COLO829 (cell line): ENCODE measurements at places on chromosomes 12 and 14.

- DNase-seq: no peak
These were observed 231.7 kb downstream of the KCNC2 start for GRCh38 chr12:74977832-74978481.

DNA sequence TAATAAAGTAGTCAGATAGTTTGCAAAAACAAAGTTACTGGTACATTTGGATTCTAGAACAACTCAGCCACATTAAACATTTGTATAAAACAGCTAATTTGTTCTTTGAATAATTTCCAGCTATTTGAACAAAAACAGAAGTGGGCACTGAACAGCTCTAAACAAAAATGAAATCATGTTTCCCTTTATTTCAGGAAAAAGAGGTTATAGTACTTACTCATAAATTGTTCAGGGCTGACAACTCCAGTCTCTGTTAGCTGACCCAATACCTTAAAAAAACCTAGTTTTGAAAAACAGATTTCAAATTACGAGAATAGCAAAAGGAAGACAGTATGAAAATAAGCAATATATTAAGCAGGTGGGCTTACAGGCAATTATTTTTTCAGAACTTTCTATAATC, 8.2 kb downstream of the GNPNAT1 start:
- no peak for DNase-seq

DNA sequence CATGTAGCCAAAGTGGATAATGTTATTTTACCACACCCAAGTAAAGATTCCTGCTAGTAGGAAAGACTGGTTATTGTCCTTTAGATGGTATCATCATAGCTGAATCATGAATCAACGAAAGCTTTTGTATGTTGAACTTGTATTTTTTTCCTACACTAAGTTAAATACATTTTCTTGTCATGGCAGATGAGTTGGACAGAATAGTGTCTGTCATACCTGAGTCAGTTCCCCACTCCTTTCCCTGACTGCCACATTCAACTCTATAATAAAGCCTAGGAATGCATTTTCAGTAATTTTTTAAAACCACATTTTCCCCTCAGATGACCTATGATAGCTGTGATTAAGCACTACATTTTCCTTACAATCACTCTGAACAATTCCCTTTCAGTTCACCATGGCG, 9.3 kb upstream of the PTHLH start:
- peak; percentile 40 for DNase-seq

GRCh38 chr12:117101953-117102799, 3.0 kb upstream of the TESC start:
- no peak for DNase-seq

DNA sequence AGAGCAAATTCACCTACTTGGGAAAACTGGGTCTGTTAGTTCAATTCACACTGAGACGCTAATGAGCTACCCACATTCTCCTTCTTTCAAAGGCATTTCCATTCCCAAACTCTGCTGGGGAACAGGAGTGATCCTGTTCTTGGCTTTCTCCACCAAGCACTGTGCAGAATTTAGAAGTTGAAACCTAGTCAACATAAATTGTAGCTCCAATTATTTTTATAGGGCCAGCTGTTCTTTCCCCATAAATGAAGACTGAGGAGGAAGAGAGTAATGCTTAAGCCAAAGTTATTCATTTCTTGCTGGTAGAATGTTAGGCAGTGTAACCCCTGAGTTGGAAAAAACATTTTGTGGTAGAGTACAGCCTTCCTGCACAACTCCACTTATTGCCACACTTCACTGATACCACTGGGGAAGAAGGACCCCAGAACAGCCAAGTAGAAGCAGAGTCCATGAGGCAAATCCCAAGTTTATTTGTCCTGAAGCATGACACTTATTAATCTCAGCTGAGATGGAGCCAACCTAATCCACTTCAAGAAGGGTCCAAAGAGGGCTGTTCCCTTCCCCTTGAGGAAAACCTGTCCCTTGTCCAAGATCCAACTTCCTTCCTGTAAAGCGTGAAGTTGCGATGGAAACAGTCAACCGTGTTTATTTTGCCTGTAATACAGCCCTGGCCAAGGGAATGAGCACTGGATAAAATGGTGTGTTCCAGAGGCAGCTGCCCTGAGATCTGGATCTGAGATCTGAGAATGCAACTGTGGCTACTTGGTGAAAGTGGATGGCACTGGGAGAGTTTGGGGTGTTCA, 151.8 kb downstream of the TBX5 start:
- DNase-seq: no peak

- no peak for DNase-seq
These were observed 40.1 kb downstream of the FBXL14 start for GRCh38 chr12:1553987-1554982.

GRCh38 chr12:70736351-70737133, 99.3 kb upstream of the PTPRB start:
- DNase-seq: no peak

DNA sequence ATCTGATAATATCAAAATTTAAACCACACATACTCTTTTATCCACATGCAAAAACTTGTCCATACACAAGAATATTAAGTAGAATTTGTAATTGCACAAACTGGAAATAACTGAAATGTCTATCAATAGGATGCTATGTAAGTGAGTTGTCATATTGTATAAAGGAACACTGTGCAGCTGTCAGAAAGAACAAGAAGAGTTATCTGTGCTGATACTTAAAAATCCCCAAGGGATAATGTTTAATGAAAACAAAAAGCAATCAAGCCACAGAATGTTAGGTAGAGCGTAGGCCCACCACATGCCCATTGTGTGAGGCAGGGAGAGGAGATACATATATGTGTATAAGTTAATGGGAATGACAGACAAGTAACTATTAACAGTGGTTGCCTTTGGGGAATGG, 25.9 kb upstream of the HIGD1C start:
- DNase-seq: no peak

DNA sequence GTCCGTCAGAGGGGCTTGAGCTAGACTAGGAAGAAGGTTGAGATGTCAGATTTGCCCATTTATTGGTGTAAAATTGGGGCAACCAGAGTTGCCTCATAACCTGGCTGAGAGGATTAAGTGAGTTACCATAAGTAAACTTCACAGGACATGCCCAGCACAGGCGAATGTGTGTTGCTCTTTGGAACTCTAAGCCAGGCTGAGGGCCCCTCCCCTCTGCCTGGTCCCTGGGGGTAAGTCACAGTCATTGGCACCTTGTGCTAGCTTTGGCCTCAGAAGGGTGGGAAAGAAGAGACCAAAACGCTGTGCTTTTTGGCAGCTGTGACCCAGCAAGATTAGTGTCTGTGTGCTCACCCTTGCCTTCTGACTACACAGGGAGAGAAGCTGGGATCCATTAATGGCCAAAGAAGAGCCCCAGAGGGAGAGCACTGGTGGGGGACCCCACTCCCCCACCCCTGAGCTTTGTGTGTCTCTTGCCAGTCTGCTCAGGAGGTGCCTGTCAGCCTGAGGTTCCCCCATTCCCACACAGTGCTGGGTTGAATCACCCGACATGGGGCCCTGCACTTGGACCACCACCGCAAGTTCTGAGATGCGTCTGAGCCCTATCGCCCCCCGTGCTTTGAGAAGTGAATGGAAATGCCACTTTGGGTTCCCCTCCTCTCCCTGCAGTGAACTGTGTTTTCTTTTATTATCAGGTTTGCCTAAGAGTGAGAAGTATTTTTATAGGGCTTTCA, 74.1 kb downstream of the CACNA1C start:
- DNase-seq: no peak

GRCh38 chr14:52827426-52827825, 36.0 kb upstream of the GNPNAT1 start:
- DNase-seq: no peak

DNA sequence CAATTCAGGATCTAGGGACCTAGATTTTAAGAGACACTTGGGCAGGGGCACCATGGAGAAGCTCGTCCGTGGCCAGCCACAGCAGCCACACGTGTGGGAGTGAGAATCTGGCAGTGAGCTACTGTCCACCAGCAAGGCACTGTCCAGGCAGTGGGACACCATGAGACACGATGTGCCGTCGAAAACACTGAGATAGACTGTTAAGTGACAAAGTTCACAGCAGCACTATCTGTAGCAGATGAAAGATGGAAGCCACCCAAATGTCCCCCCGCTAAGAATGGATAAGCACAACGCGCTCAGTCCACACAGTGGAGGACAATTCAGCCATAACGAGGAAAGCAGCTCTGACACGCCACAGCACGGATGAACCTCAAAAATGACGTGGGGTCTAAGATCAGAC, 19.7 kb downstream of the RILPL1 start:
- DNase-seq: no peak

DNA sequence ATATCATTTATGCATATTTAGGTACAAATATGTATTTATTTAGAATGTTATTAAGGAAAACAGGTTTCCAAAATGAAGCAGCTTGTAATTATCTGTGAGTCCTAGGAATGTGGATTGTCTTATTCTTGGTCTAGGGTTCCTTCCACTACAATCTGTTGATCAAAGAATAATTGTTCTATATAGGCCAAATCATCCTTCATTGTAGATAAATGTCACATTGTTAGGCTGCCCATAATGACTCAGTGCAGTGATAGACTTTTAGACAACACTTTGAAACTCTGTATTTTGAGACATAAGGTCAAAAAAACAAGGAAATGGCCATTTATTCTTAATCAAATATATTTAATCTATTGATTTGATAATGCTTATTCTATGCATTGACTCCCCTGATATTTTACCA, 283.0 kb downstream of the ACSS3 start:
- DNase-seq: peak; percentile 9

- no peak for DNase-seq
These were observed 14.5 kb upstream of the FLVCR2 start for GRCh38 chr14:75563931-75564330.

DNA sequence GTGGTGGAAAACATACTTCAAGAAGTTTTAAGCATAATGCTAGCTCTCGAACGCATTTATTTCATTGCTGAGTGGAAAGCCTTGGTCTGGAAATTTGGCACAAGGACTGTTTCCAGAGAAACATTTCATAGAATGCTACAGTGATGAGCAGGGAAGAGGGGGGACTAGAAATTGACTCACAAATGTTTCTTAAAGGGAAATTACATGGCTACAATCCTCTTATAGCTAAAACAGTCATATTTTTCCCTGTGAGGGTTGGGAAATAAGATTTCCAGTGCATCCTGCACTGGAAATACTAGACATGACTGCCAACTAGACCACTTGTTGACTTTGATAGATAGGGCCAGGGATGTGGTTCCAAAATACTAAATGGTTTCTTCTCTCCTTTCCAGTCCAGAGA, 197.3 kb upstream of the RGS6 start:
- DNase-seq: no peak

DNA sequence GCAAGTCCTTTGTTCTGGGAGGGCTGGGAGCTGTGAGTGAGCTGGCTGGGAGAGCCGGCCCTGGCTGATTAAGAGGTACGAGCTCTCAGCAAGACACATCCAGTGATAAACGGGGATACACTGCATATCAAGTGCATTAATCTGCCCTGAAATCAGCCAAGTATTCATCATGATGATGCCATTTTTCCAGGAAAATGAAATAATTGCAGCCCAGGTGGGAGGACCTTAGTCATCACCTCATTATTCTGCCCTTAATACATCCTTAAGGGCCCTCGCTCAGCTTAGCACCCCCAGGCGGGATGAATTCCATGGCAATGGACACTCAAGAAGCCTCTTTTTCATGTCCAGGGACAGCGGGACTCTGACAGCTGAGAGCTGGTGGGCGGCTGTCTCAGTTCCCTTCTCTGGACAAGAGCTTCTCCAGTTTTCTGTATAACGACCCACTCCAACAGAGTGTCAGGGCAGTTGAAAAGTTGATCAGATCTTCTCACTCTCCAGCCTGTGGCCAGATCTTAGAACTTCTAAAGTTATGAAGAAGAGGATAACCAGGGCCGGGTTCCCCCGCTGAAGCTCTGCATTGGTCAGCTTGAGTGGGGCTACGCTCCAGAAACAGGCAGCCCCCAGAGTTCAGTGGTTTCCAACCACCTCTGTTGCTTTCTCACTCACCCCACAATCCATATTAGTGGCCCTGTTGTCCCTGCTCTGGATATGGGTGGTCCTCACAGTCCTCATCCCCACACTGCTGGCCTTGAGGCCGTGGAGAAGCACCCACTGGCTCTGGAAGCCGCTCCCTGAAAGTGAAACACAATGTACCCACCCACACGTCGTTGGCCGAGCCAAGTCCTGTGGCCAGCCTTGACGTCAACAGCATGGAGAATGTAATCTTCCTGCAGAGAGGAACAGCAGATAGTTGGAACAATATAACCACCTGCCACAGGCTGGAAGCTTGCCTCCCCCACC, 306.2 kb upstream of the DIO3 start:
- no peak for DNase-seq

DNA sequence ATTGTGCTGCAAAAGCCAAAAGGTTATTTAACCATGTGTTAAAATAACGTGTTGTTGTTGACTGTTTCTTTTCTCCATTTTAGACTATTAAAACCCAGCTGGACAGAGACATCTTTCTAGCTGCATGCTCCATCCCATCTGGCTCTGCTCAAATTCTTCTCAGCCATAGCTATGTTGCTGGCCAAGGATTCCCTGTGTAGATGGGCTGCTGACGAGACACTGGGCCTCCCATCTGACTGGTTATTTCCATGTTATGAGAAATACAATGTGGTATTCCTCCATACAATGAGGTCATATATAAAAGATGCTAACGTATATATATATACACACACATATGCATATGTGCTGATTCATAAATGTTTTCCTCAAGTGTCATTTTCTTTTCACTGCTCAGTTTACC, 30.1 kb downstream of the MED13L start:
- DNase-seq: no peak

DNA sequence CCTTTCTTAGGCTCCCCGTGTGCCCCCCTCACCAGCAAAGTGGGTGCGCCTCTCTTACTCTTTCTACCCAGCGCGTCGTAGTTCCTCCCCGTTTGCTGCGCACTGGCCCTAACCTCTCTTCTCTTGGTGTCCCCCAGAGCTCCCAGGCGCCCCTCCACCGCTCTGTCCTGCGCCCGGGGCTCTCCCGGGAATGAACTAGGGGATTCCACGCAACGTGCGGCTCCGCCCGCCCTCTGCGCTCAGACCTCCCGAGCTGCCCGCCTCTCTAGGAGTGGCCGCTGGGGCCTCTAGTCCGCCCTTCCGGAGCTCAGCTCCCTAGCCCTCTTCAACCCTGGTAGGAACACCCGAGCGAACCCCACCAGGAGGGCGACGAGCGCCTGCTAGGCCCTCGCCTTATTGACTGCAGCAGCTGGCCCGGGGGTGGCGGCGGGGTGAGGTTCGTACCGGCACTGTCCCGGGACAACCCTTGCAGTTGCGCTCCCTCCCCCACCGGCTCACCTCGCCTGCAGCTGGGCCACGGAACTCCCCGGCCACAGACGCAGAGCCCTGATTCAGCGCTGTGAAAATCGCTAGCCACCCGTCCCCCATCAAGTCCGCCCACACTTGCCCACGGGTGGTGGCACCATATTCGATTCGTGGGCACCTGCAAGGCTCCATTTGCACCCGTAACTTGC, 1.3 kb downstream of the TMEM233 start:
- DNase-seq: no peak

- DNase-seq: no peak
These were observed 20.9 kb downstream of the OAS2 start for GRCh38 chr12:112998987-112999767.

DNA sequence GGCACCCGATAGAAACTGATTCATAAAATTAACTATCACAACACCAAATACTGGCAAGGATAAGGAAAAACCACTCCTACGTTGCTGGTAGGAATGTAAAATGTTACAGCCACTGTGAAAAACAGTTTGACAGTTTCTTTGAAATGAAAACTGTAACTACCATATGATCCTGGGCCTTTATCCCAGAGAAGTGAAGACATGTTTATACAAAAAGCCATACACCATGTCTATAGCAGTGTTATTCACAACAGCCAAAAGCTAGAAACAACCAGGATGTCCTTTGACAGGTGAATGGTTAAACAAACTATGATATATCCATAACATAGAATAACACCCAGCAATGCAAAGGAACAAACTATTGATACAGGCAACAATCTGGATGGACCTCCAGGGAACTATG, 3.7 kb upstream of the C14orf132 start:
- DNase-seq: no peak
